ENCODE measurements at places on chromosomes 3 and 15.

DNA sequence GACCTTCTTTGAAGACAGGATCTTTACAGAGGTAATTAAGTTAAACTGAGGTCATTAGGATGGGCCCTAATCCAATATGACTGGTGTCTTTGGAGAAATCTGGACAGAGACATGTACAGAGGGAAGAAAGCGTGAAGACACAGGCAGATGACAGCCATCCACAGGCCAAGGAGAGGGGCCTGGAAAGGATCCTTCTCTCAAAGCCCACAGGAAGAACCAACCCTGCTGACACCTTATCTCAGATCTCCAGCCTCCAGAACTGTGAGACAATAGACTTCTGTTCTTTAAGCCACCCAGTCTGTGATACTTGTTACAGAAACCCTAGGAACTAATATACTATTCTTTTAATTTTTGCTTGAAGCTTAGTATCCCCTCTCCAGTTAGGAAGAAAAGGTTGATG, 74.2 kb downstream of the WDR76 start:
- H3K27ac ChIP-seq, result no peak overlapping the region
- H3K27me3 ChIP-seq, result no peaks in the 10 kb centered on the region
- H3K4me3 ChIP-seq, result no peak overlapping the region
- DNase-seq, result no peak

GRCh38 chr3:10473581-10474274, 31.7 kb downstream of the ATP2B2 start:
- no peak overlapping the region for H3K4me3 ChIP-seq
- H3K27me3 ChIP-seq, result peaks cover 19% of the 10 kb centered on the region
- no peaks in the 10 kb centered on the region for H3K36me3 ChIP-seq
- H3K27ac ChIP-seq, result no peak overlapping the region

DNA sequence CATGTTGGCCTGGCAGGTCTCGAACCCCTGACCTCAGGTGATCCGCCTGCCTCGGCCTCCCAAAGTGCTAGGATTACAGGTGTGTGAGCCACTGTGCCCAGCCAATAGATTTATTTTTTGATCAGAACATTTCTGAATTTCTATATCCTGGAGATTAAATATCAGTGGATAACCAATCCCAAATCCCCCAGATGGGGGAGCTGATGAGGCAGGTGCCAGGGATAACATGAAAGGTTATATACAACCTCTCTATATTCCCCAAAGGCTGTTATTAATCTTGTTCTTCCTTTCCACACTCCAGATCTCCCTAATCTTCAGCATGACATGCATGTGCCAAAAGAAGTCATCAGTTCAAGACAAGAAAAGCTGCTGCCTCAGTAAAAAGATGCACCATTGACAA, 112.3 kb downstream of the WDR76 start:
- H3K4me1 ChIP-seq, result peaks cover 14% of the 10 kb centered on the region
- H3K4me3 ChIP-seq, result no peak overlapping the region
- peaks cover 13% of the 10 kb centered on the region for H3K27me3 ChIP-seq
- no peak for DNase-seq
- H3K36me3 ChIP-seq, result no peaks in the 10 kb centered on the region

- no peaks in the 10 kb centered on the region for H3K36me3 ChIP-seq
- no peaks in the 10 kb centered on the region for H3K4me1 ChIP-seq
- DNase-seq, result no peak
- no peak overlapping the region for H3K4me3 ChIP-seq
Measured at GRCh38 chr3:120498556-120499346, 48.0 kb upstream of the FSTL1 start.

DNA sequence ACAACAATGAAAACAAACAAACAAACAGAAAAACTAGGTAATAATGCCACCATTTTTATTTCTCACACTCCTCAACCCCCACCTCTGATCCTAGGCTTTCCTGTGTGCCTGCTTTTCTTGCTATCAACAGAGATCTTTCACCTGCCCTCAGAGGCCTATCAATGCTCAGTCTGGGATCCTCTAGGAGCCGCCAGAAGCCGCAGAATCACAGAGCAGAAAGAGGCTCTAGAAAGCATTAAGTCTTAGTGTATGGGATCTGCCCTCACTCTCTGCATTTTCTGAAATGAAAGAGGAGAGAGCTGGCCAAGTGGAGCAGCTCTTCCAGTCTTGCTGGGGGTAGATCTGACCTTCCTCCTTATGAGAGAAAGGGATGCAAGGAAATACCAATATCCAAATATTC, 306.8 kb downstream of the TUSC7 start:
- peaks cover 5% of the 10 kb centered on the region for H3K27me3 ChIP-seq
- peaks cover 11% of the 10 kb centered on the region for H3K4me1 ChIP-seq
- no peak overlapping the region for H3K27ac ChIP-seq
- no peaks in the 10 kb centered on the region for H3K36me3 ChIP-seq
- DNase-seq, result no peak
- no peak overlapping the region for H3K4me3 ChIP-seq

- DNase-seq, result no peak
- no peaks in the 10 kb centered on the region for H3K27me3 ChIP-seq
- no peak overlapping the region for H3K4me3 ChIP-seq
- H3K4me1 ChIP-seq, result peaks cover 11% of the 10 kb centered on the region
- H3K36me3 ChIP-seq, result peaks cover 2% of the 10 kb centered on the region
Measured at GRCh38 chr15:100914876-100915275, 4.3 kb upstream of the LRRK1 start.

- H3K27me3 ChIP-seq, result peaks cover 4% of the 10 kb centered on the region
- no peak overlapping the region for H3K27ac ChIP-seq
- H3K36me3 ChIP-seq, result no peaks in the 10 kb centered on the region
- no peaks in the 10 kb centered on the region for H3K4me1 ChIP-seq
- no peak for DNase-seq
Measured at GRCh38 chr3:159486580-159486979, 502.1 kb upstream of the IL12A start.

DNA sequence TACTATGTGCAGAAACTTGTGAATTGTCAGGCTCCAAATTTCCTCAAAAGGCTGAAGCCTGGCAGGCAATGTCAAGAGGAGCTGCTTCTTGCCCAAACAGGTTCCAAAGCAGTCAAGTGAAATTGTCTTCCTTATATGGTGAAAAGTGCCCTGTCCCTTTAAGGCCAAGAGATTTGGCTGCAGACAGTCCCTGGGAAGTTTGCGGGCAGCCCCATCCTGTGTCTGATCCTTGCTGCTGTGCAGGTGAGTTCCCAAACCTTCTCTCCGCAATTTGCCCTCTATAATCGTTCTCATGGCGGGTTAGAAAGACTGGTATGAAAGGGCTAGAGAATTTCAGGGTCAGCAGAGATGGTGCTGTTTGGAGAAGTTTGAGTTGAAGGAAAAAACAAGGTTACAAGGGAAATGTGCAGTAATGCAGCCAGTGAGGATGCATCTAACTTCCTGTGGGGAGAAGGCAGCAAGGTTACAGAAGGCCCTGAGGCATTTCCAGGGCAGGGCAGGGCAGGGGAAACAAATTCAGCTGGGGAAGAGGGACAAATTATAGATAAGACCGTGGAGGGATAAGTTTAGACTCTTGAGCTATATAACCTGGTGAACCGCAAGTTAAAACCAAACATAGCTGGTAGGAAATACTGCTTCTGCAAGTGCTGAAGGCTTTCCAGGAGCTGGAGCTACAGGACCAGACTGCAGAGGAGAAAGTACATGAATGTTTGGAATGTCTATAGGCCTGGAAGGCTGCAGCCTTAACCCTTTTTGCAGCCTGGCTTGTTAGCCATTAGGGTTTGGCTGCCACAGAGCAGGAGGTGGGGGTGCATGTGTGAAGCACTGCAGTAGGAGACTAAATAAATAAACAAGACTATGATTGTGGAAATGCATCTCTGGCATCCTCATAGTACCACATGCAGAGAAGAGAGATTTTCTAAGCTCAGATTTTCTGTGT, 256.2 kb upstream of the IL12A start:
- H3K4me1 ChIP-seq, result no peaks in the 10 kb centered on the region
- H3K36me3 ChIP-seq, result no peaks in the 10 kb centered on the region
- H3K4me3 ChIP-seq, result no peak overlapping the region
- no peak for DNase-seq
- peaks cover 13% of the 10 kb centered on the region for H3K27me3 ChIP-seq

GRCh38 chr3:190345027-190345821, 23.0 kb upstream of the CLDN1 start:
- H3K27me3 ChIP-seq, result peaks cover 2% of the 10 kb centered on the region
- H3K36me3 ChIP-seq, result no peaks in the 10 kb centered on the region
- DNase-seq, result no peak
- H3K4me3 ChIP-seq, result no peak overlapping the region
- no peaks in the 10 kb centered on the region for H3K4me1 ChIP-seq
- no peak overlapping the region for H3K27ac ChIP-seq

DNA sequence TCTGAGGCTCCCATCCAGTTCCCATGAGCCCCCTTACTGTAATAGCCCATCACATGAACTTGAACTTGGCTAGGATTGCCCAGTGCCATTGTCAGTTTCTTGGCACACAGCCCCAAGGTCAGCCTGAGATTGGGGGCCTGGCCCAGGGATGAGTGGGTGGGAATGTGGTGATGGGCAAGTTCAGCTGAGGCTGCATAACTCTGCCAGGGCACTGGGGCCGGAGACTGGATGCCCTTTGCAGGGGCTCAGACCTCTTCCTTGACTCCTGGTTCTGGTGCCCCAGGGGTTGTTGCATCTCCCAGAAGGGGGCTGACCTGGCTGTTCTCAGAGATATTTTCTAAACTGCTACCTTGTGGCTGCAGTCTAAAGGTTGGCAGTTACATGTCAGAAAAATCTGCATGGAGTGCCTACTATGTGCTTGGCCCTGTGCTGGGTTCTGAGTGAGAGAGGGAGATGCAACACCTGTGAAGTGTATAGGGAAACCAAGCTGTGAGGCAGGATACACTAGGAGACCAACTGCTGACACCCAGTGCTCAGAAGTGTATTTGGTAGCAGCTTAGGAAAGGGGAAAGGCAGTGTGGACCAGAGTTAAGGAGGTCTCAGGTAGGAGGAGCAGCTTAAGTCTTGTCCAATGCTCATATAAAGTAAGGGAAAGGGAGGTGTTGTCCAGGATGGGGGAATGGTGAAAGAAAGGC, 74.8 kb upstream of the PRR23C start:
- H3K27ac ChIP-seq, result no peak overlapping the region
- H3K4me1 ChIP-seq, result no peaks in the 10 kb centered on the region
- no peaks in the 10 kb centered on the region for H3K27me3 ChIP-seq
- no peak for DNase-seq
- H3K36me3 ChIP-seq, result no peaks in the 10 kb centered on the region

DNA sequence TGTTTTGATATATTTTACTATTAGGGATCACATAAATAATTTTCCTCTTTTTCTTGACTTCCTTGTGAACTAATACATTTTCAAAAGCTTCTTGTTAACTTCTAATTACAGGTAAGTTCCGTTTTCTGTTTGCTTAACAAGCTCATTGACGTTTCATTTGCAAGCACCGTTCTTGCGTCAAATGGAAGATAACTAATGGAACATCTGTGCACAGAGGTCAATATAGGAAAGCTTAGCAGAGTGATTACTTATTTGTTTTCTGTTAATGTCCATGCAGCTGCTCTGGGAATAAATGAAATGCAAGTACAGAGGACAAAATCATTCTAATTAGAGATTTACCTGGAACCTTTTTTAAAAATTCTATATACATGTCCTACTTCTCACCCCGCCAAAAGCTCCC, 115.5 kb upstream of the C2CD4B start:
- no peaks in the 10 kb centered on the region for H3K4me1 ChIP-seq
- H3K27me3 ChIP-seq, result peaks cover 21% of the 10 kb centered on the region
- no peak overlapping the region for H3K4me3 ChIP-seq
- no peak overlapping the region for H3K27ac ChIP-seq
- no peaks in the 10 kb centered on the region for H3K36me3 ChIP-seq

DNA sequence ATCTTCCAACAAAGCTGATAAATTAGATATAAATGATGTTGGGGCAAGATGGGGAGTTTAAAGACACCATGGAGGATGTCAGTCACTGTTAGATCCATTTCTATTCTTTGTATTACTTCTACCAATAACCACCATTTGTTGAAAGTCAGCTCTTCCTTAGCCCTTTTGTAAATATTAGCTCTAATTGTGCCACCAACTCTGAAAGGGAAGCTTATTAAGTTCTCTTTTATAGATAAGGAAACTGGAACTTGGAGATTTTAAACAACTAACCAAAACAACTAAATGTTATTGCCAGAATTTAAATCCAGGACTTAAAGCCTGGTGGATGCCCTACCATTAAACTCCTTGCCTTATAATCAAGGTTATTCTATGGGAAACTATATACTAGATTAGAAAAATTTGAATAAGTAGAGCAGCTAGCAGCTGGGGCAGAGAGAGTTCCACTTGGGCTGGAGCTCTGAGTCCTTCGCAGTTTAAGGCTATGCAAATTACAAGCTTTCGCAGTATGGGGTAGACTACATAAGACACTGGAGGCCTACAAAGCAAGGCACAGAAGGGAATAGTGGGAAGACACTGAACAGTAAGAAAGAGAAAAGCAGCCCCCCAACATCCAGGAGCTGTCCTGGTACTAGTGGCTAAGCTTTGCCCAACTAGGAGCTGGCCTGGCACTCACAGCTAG, 52.6 kb downstream of the TM4SF18 start:
- H3K36me3 ChIP-seq, result no peaks in the 10 kb centered on the region
- no peaks in the 10 kb centered on the region for H3K27me3 ChIP-seq
- peak overlapping the region; percentile 33 for H3K27ac ChIP-seq
- no peak overlapping the region for H3K4me3 ChIP-seq
- DNase-seq, result no peak

- H3K27ac ChIP-seq, result no peak overlapping the region
- no peak for DNase-seq
- H3K4me3 ChIP-seq, result no peak overlapping the region
- H3K4me1 ChIP-seq, result no peaks in the 10 kb centered on the region
Measured at GRCh38 chr15:67358391-67358790, 103.8 kb downstream of the IQCH start.

DNA sequence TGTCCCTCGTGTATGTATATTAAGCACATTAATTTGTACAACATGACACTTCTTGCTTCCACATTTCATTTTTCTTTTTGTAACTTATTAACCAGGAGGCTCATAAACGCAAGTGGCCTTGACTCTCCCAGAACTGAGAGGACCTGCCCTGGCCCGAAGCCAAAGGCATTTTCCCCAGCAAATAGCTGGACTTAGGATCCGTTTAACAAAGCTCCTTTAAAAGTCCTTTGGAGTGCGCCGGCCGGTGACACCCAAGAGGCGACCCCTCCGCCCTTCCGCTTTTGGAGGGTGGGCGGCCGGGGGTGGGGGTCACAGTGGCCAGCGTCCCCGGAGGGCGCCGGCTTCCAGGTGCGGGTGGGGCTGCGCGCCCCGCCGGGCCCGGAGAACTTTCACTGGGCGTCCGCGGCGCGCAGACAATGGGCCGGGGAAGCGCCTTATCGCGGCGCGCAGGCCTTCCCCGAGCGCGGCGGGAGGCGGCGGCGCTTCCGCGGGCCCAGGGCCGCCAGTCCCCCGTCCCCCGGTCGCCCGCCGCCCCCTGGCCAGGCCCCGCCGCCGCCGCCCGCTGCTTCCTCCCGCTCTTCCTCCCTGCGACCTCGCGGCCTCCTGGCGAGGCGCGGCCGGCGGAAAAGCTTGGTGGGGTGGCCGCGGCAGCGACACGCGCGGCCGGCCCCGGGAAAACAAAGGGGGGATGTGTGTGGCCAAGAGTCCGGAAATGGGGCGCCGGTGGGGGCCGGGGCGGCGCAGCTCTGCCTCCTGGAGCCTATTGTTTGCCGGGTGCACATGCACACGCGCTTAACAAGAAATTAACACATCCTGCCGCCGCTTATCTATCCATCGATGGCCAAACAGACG, 613.4 kb downstream of the MCTP2 start:
- H3K4me3 ChIP-seq, result no peak overlapping the region
- no peak overlapping the region for H3K27ac ChIP-seq
- H3K4me1 ChIP-seq, result peaks cover 2% of the 10 kb centered on the region

Measured in activated B cell treated with CpG ODN at 0.5 μM for 24 hours (primary cell).